ACHN (cell line): ENCODE measurements at places on chromosomes 16 and 17.
A peak's percentile ranks its signal among the peaks of the same experiment; 100 is the strongest.

- peak; percentile 39 for DNase-seq
Observed at GRCh38 chr16:1770328-1771187, 785 bp downstream of the NME3 start.

GRCh38 chr16:69123910-69124309 is 8.5 kb downstream of the CHTF8 start:
- peak; percentile 85 for DNase-seq

GRCh38 chr16:17744921-17745572 is 274.3 kb upstream of the XYLT1 start:
- DNase-seq = no peak

- peak; percentile 74 for DNase-seq
Observed at GRCh38 chr17:72466199-72466598, 345.4 kb downstream of the SOX9 start.

GRCh38 chr16:11994143-11995119 is 17.9 kb downstream of the SNX29 start:
- DNase-seq = no peak

- DNase-seq = peak; percentile 71
Observed at GRCh38 chr17:7835814-7836595, 2.0 kb downstream of the KDM6B start.

DNA sequence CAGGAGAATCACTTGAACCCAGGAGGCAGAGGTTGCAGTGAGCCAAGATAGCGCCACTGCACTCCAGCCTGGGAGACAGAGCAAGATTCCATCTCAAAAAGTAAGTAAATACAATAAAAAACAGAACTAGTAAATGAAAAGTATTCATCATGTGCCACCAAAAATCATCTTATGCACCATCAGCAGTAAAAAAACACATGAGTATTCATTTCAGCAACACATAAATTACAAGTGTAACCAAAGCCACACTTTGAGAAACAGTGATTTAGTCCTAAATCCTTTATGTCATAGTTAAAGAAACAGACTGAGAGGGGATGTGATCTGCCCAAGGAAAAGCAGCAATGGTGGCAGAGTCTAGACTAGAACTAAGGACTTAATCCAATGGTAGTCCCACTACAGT is 13.0 kb downstream of the DCUN1D3 start:
- no peak for DNase-seq

- DNase-seq = peak; percentile 58
Observed at GRCh38 chr17:34306466-34306865, 12.8 kb upstream of the CCL8 start.

GRCh38 chr16:9465161-9465560 is 373.7 kb downstream of the HAPSTR1 start:
- DNase-seq = no peak

DNA sequence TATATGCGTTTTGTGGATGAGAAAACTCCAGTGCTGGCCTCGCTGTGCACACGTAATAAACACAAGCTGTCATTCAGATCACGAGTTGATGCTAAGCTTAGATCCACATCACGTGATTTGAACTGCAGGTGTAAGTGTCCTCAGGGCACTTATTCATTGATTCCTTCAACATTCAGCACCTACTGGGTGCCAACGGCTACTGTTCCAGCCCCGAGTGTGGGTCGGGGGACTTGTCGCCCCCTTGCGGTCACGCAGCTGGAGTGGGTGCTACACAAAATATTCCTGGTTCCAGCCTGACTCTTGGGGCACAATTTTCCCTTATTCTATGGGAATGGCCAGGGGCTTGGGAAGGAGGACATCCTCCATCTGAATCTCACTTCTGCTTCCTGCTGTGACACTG is 29.9 kb upstream of the GINS2 start:
- no peak for DNase-seq

GRCh38 chr17:72514321-72514861 is 393.6 kb downstream of the SOX9 start:
- DNase-seq = no peak

GRCh38 chr16:50178491-50178941 is 25.4 kb downstream of the TENT4B start:
- DNase-seq = no peak

DNA sequence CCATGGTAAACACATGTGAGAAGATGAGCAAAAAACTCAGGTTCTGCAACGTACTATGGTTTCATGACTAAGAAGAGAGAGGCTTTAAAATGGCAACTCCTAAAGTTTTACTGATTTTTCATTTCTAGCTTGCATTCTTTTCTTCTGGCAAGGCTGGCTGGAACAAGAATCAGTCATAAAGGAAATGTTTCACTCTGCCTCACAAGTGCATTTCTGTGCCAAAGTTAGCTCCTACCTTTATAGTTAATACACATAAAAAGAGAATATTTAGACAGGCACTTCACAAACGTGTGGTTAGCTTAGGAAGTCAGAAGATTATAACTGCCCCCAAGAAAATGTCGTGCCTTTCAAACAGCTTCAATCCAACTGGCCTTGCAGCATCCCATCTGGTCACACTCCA is 417.1 kb upstream of the CDH11 start:
- no peak for DNase-seq

DNA sequence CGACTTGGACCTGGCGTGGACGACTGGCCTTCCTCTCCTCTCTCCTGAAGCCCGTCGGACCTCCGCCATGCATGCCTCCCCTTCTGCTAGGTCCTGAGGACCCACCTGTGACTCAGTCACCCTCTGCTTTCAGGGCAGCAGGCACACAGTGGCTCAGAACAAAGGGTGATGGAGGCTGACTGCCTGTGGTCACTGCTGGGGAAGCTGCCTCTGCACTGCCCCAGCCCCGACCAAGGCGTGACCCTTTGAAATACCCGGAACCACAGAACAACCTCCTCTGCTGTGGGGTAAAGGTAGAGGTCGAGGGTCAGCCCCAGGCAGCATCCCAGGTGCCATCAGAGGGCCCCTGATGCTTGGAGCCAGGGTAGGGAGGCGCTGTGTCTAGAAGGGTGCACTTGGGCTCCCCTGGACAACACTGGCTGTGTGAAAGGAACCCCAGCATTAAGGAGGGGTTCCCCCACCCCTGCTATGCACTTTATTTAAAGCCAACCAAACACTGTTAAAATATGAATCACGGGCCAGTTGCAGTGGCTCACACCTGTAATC is 12.5 kb upstream of the SLC4A1 start:
- no peak for DNase-seq

GRCh38 chr17:79861413-79862216 is 22.4 kb upstream of the CBX4 start:
- DNase-seq = no peak

DNA sequence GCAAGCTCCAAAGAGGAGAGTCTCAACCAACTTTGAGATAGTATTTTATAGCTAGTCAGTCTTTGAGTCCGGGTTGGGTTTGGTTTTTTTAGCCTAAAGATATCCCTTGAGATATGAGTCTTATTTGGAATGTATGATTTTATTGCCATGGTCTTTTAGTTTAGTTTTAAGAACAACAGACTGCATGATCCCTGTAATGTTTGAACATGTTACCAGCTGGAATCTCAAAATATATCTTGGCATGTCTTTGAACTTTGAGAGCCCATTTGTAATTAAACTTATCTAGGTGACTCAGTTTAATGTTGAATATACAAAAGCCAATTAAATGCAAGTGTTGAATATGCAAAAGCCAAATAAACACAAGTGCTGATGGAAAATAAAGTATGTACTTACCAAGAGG is 100.6 kb downstream of the TANGO6 start:
- DNase-seq = no peak

DNA sequence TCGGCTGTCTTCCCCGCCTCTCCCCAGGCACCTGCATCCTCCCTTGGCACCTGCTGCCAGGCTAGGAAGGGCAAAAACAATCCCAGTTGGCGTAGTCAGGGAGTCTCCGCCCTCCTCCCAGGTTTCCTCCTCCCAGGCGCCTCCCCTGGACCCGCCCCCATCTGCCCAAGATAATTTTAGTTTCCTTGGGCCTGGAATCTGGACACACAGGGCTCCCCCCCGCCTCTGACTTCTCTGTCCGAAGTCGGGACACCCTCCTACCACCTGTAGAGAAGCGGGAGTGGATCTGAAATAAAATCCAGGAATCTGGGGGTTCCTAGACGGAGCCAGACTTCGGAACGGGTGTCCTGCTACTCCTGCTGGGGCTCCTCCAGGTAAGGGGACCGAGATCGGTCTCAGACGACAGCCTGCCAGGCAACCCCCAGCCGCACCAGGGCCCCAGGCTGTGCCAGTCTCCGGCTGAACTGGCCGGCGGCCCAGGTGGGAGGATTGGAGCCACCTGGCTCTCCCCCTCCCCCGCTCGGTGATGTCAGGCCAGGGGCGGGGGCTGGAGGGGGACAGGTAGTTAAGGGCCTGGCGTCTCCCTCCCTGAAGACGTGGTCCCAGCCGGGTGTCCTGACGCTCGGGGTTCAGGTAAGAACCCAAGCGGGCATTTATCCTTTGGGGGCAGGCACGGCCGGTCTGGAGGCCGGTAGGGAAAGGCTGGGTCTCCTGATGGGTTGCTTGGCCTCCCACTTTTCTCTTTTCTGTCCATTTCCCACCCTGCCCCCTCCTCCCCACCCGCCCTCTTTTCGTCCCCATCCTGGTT is at the start of gene GRB7:
Gene GRB7 (plus strand): TSS at position 179 of the 808 bp plus-strand sequence. CDS start 4,364 bp downstream, outside the sequence.
- DNase-seq = peak; percentile 75

GRCh38 chr16:68072038-68072695 is 13.0 kb upstream of the NFATC3 start:
- DNase-seq = no peak

DNA sequence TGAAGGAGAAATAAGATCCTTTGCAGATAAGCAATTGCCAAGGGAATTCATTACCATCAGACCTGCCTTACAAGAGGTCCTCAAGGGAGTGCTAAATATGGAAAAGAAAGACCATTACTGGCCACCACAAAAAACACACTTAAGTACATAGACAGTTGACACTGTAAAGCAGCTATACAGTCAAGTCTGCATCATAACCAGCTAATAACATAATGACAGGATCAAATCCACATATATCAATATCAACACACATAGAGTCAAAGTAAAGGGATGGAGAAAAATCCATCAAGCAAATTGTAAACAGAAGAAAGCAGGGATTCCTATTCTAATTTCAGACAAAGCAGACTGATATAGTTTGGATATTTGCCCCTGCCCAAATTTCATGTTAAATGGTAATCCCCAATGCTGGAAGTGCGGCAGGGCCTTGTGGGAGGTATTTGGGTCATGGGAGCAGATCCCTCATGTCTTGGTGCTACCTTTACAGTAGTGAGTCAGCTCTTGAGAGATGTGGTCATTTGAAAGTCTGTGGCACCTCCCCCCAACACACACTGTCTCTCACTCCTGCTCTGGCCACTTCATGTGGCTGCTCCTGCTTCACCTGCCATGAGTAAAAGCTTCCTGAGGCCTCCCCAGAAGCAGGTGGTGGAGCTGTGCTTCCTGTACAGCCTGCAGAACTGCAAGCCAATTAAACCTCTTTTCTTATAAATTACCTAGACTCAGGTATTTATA is 32.8 kb downstream of the TANC2 start:
- no peak for DNase-seq

GRCh38 chr16:35497399-35497798 is 2038.0 kb downstream of the TP53TG3F start:
- no peak for DNase-seq

- DNase-seq = no peak
Observed at GRCh38 chr17:65042946-65043345, 13.6 kb downstream of the GNA13 start.

GRCh38 chr17:35731239-35731916 is at the start of gene RASL10B:
Gene RASL10B (plus strand): TSS chr17:35731639. CDS start chr17:35735185, 3,546 bp downstream.
- DNase-seq = peak; percentile 56

GRCh38 chr17:10125531-10126275 is 72.7 kb downstream of the GAS7 start:
- DNase-seq = no peak

DNA sequence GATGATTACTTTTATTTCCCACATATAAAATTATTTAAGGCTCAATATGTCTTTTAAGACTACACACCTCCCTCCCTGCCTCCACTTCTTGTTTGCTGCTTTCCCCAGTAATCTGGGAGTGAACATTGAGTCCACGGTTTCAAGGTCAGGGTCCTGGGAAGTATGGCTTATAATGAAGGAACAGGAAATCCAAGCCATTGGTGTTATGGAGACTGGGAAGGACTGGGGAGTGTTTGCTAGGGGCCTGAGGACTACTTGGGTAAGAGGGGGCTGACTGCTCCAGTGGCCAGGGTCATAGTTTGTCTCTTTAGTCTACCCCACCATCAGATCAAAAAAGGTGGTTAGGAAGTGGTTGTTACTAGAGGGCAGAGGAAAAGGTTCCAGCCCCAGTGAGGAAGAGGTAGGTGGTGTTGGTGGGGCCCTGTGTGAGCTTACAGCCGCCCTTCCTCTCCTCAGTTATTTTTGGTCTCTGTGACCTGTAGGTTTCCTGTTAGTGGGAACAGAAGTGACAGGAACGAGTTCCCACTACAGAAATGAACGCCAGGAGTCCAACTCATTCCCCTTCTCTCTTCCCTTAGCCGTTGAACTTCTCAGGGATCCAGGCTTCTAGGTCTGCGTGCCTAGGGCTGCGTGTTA is 742 bp upstream of the SLC16A13 start:
- DNase-seq = no peak

DNA sequence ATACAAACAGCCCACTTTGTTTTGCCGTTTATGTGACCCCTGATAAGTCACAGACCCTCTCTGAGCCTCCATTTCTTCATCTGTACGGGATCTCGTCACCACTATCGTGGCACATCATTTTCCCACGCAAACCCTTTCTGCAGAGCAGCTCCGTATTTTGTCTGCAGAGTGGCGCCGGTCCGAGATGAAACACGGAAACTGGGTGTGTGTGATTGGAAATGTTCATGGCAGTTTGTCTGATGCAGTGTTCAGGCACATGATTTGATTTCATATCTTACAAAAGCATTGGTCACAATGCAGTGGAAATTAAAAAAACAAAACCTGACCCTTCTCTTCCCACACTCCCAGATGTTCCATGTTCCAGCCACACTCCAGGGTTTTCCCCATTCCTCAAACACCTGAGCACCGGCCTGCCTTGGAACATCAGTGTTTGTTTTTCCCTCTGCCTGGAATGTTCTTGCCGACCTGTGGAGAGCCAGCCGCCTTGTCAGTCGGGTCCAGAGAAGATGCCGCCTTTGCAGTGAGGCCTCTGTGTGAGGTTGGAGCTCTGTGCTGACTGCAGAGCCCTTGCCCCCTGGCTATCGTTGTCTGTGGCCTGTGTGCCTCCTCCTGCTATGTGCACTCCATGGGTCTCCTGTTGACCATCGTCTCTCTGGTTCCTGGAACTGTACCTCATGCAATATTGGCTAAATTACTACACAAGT is 39.2 kb downstream of the NT5M start:
- DNase-seq = no peak

DNA sequence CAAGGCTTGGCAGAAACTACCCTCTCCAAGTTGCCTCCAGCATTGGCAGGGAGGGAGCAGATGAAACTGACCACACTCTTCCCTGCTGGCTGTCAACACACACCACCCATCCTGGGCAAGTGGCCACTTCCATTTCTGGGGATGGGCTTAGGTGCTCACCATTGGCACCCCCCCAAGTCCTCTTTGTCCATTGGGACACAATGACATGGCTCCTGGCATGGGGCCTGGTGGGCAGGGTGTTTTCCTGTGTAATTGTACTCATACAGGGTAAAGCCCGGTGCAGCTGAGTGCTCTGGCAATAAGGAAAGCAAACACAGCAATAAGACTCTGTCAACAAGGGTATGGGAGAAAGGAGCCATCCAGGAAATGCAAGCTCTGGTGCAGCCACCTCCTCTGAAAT is 22.6 kb downstream of the SCNN1B start:
- no peak for DNase-seq
